ENCODE measurements at places on chromosomes 3 and 15.

- DNase-seq, result no peak
These were observed 33.6 kb downstream of the SSUH2 start for GRCh38 chr3:8610951-8611350.

- DNase-seq, result no peak
These were observed 1501.2 kb upstream of the CADM2 start for GRCh38 chr3:83457551-83457950.

DNA sequence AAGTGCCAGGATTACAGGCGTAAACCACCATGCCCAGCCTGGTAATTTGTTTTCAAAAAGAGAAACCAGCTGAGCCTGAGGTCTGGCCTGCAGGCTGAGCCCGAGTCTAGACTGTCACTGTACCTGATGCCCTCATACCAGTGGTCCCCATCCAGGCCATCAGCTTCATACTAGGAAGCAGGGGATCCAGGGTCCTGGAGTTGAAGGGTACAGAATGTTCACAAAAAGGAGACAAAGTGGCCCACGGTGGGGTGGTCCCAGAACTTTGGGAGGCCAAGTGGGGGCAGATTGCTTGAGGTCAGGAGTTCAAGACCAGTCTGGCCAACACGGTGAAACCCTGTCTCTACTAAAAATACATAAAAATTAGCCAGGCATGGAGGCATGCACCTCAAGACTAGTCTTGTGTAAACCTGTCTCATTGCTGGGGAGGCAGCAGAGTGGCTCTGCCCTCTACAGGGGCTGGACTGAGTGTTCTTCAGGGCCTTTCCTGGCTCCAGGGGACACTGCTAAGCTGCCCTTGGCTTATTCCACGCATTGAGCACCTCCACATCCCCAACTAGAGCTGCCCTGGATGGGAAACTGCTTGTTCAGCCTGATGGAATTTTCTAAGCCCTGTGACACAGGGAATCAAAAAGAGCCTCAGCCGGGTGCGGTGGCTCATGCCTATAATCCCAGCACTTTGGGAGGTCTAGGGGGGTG is 7.9 kb upstream of the HHATL start:
- no peak for DNase-seq

DNA sequence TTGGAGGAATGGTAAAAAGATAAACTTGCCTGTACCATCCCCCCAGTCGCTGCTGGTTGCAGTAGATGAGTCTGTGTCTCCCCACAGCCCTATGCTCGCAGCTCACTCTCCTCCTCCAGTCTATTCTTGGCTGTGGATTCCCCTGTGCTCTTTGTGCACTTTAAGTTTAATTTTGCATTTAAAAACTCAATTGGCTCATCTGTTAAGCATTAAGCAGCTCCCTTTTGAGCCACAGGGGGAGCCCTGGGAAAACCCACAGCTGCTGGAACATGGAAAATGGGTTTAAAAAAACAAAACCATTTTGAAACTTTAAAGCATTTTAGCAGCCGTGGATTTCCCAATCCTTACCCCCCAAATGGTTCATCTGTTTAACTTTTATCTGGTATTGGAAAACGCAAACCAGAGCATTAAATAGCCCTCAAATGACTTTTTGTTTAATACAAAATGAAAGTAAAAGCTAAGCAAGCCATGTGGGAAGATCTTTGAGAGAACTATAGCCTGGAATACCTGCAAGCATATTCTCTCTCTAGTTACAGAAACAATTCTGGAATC is 536.9 kb downstream of the ZIC1 start:
- DNase-seq, result peak; percentile 20

- no peak for DNase-seq
These were observed 681 bp downstream of the TWF2 start for GRCh38 chr3:52238193-52238760.

- DNase-seq, result peak; percentile 42
These were observed 222.5 kb downstream of the SNRPN start for GRCh38 chr15:25176991-25177954.

DNA sequence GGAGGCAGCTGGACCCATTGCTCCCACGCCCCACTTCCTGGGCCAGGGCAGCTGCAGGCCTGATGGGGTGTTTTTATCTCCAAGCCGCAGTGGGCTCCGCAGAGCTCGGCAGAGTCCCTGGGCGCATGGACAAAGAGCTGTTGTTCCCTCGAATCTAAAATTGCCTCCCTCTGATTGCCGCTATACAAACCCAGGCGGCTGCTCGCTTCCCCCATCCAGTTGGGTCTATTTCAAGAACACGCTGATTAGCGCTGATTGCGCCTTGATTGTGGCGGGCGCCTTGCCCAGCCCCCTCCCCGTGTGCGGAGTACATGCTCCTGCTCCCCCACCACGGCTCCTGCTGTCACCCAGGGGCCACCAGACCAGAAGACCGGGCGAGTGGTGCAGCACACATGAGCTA is 43.4 kb upstream of the SLC6A1 start:
- no peak for DNase-seq

DNA sequence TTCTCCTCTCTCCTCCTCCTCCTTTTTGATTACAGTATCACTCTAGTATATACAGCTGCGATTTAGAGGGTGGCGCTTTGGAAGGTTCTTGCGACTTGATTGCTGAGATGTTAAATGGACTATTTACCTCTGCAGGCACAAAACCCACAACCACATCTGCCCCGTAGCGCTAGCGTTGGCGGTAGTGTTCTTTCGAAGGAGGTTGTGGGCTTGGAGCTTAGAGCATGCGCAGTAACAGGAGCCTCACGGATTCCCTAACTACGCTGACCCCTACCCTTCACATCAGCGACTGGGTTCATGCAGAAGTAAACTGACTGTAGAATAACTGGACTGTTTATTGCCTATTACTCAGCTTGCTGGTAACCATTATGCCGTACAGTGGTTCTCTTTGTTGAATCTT is 58.0 kb downstream of the CGGBP1 start:
- no peak for DNase-seq

DNA sequence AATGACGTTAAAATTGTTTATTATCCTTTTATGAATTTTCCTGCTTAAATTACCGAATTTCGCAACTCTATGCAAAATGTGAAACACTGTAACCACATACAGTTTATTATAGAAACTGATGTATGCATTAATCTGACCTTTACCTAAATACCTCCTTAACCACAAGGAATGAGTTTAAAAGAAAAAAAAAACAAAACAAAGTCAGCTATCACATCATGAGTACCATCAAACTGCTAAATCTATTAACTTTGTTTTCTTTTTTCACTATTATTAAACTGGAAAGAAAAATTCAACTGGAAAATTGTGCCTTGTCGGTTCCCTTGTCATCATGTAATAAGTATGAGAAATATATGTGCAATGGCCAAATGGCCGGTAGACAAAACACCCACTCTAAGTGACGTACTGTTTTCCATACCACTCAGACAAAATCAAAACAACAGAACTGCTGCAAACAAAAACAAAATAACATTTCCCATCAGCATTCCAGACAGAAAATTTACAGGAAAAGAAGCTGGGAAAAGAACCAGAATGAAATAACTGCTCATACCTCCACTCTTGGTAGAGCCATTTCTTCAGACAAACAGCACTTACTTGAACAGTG is 415.3 kb downstream of the FOXP1 start:
- DNase-seq, result no peak

GRCh38 chr3:30672959-30673358 is 66.6 kb downstream of the TGFBR2 start:
- peak; percentile 40 for DNase-seq

GRCh38 chr15:48963524-48964113 is at the start of gene SHC4:
Gene SHC4 (minus strand): TSS chr15:48963919. CDS start chr15:48963015, 904 bp downstream.
- peak; percentile 69 for DNase-seq

- peak; percentile 79 for DNase-seq
These were observed 6.5 kb upstream of the TM4SF18 start for GRCh38 chr3:149339931-149340309.

- no peak for DNase-seq
These were observed 35.2 kb downstream of the MGLL start for GRCh38 chr3:127787071-127787490.

DNA sequence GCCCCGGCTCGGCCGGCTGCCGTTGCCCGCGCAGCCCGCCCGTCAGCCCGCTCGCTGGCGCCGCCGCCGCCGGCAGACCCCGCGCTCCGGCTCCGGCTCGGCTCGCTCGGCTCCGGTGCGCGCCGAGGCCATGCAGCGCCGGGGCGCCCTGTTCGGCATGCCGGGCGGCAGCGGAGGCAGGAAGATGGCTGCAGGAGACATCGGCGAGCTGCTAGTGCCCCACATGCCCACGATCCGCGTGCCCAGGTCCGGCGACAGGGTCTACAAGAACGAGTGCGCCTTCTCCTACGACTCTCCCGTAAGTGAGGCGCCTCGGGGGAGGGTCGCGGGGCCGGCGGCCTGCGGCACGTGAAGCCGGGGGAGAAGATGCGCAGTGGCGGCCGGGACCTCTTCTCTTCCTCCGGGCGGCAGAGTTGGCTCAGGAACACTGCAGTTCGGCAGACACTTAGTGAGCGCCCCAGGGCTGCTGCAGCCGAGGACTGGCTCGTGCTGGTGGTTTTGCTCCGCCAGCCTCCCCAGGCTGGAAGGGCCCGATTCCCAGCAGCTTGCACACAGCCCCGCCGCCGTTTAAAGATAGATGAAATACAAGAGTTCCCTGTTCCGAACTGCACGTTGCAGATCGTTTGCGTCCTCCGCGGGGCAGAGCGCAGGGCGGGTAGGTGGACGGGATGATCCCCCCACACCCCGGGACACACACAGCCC is 407 bp downstream of the USP13 start:
- DNase-seq, result peak; percentile 89

- no peak for DNase-seq
These were observed 216.7 kb downstream of the ABHD5 start for GRCh38 chr3:43907508-43907858.

DNA sequence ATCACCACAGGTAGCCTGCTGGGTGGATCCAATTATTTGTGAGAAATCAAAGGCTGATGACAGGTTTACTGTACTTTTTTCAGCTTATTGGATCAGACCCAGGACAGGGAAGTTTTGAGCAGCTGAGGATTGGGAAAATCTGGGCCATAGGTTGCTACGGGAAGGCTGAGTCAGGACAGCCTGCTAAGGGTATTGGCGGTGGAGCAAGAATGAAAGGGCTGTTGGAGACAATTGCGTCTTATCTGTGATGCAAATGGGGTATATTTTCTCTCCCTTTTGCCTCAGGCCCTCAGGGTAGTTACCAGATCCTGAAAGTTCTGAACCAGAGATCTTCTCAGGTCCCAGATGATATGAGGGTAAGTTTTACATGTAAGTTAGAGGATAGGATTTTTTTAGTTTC is 317.7 kb downstream of the EDEM1 start:
- DNase-seq, result no peak

DNA sequence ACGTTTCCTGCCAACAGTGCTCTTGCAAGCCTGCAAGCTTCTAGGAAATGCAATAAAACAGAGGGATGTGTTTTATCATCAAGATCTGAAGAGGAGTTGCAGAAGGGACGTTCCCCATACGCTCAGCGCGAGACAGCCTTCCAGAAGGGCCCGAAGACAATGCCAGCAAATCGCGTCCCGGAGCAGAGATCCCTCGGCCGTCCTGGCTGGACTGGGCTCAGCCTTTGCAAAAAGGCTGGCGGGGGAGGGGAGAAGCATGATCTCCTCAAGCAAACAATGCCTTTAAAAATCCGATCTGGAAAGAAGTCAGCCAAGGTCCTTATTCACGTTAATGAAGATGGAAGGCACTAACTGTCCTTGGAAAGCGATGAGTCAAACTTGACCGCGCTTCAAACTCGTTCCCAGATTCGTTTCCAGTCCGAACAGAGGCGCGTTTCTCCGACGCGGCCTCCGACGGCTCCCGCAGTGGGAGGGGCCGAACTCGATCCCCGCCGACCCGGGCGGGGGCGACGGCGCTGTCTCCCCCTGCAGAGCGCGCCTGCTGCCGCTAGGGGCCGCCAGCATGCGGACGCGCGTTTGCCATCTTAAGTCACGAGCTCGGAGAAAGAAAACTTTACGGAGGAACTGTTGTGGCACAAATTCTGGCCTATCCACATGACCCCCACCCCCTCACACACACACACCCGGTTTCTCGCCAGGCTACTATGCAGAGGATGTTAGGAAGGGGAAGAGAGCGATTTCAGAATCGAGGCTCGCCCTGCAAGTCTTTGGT is 5.5 kb downstream of the BCL6 start:
- peak; percentile 80 for DNase-seq

DNA sequence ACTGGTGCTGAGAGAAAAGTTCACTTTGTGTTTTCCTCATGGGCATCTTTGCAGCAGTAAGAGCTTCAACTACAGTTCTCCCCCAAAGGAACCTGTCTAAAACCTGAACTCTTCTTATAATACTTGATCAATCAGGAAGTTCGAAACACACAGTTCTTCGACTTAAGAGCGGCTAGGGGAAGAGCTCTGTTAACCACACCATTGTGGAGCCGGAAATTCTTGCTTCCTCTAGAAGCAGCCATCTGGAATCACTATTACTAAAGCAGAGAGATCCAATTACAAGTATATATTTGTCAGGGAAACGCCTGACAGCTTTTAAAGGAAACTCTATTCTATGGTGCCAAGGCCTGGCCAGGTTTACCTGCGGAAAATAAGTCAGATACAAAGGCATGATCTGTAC is 337.3 kb upstream of the CBLB start:
- DNase-seq, result no peak

Measured in heart left ventricle (tissue), 16 donors.